ENCODE measurements at places on chromosomes 2 and 18.

DNA sequence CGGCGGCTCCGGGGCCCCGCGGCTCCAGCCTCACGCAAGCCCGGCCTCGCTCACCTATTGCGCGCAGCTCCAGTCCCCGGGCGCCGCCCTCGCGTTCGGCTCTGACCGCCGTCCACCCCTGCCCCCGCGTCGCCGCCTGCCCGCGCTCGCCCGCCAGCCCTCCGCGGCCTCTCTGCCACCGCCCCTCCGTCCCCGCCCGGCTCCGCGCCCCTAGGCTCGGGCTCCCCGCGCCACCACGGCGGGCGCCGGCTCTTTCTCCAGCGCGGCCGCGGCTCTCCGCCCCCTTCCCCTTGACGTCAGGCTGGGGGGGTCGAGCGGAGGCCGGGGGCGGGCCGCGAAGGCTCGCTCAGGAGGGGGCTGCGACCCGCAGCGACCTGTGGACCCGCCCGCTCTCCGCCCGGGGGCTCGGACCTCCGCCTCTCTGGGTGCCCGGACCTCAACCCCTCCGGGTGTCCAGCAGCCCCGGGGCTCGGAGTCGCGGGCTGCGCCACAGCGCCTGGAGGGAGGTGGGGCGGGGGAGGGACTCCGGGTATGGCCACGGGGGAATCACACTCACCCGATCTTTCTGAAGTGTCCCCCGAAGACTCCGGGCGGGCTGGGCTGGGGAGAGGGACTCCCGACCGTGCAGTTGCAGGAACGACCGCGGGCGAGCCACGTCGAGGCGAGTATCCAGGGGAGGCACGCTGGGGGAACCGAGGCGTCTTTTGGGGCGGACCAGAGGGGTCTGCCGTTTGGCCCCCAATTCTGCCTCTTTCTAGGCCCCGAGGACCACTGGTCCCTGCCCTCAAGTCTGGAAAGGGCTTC is at the start of gene SEMA4C:
SEMA4C (minus strand) TSS at position 259 of the 804 bp plus-strand sequence. CDS start 2,194 bp downstream, outside the sequence.
- no peak for DNase-seq

GRCh38 chr2:193943406-193943960 is 1713.5 kb upstream of the SLC39A10 start:
- DNase-seq = no peak

DNA sequence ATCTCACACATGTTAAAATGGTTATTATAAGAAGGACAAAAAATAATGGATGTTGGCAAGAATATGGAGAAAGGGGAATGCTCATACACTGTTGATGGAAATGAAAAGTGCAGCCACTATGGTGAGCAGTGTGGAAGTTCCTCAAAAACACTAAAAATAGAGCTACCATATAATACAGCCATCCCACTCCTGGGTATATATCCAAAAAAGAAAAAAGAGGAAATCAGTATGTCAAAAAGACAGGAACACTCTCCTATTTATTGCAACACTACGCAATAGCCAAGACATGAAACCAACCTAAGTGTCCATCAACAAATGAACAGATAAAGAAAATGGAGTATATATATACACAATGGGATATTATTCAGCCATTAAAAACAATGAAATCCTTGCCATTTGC is 642.6 kb downstream of the RNF144A start:
- DNase-seq = peak; percentile 34

DNA sequence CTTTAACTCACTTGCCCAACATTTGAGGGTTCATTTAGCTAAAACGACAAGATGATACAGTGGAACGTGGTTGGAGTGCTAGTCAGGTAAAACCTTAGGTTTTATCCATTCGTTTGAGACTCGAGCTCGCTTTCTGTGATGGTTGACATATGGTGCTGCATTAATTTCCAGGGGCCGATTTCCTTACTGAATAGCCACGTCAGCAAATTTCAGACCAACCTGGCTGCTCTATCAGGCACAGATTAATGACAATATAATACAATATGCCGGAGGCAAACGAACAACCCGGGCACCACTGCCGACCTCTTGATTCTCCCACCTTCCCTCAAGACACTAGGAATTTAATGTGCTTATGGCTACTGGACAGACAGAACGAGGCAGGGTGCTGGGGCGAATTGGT is 42.0 kb downstream of the NABP1 start:
- DNase-seq = no peak

DNA sequence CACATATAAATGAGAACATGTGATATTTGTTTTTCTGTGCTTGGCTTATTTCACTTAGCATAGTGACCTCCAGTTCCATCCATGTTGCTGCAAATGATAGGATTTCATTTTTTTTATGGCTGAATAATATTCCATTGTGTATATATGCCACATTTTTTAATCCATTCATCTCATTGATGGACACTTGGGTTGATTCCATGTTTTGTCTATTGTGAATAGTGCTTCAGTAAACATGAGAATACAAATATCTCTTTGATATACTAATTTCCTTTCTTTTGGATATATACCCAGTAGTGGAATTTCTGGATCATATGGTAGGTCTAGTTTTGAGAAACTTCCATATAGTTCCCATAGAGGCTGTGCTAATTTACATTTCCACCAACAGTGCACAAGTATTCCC is 3.7 kb upstream of the NEMP2 start:
- no peak for DNase-seq

- no peak for DNase-seq
Measured at GRCh38 chr2:42297322-42297936, 63.6 kb downstream of the COX7A2L start.

Measured in inflammatory macrophage treated with lipopolysaccharide for 4 hours (primary cell).